ENCODE measurements at places on chromosomes 4 and X.

DNA sequence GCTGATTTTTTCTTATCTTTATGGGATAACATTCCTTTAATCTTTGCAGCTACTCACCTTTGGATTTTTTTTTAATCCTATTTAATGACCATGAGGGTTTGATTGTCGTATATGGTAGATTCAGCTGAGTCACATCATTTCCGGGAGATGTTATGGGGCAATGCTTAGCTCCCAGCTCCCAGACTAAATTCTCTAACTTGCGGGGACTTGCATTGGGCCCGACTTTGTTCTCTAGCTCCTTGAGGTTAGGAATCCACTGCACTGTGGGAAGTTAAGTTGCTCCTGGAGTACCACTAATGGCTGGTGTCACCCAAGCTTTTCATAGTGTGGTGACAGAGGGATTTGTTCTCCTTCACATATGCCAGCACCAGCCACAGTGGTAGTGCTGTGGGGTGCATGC lies 287.4 kb downstream of the TECRL start:
- no peaks in the 10 kb centered on the region for H3K4me1 ChIP-seq

GRCh38 chr4:125382995-125383394 lies 68.2 kb downstream of the FAT4 start:
- DNase-seq = no peak
- no peak overlapping the region for H3K4me3 ChIP-seq
- H3K4me1 ChIP-seq = no peaks in the 10 kb centered on the region
- no peak overlapping the region for H3K27ac ChIP-seq

DNA sequence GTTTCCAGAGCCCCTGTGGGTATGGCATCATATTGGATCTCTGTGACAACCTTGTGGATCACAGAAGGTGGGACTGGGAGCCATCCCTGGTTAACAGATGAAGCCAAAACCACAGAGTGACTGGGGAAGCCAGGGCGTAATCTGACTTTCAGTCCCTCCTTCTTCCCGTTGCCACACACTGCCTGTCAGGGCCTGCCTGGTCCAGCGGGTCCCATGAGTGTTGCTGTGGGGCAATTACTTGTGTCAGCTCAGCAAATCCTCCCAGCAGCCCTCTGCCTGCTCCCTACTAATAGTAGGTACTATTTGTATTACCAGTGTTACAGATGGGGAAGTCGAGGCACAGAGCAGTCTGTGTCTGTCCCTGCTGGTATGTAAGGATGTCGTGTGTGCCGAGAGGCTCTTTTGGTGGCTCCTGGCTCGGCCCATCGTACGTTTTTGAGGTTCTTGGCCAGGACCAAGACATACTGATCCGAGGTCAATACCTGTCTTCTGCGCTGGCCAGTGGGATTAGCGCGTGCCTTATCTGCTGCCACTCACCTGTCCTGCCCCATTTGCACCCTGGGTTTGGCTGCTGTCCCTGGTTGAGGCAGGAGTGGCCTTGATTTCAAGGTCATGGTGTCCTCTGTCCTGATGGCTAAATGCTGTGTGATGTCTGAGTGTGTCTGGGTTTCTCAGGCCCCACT lies 5.7 kb downstream of the NSG1 start:
- H3K27ac ChIP-seq = no peak overlapping the region
- no peak for DNase-seq
- H3K36me3 ChIP-seq = no peaks in the 10 kb centered on the region
- H3K4me3 ChIP-seq = no peak overlapping the region

- no peak for DNase-seq
- H3K4me1 ChIP-seq = no peaks in the 10 kb centered on the region
- no peaks in the 10 kb centered on the region for H3K27me3 ChIP-seq
- H3K4me3 ChIP-seq = no peak overlapping the region
- H3K36me3 ChIP-seq = no peaks in the 10 kb centered on the region
- no peak overlapping the region for H3K27ac ChIP-seq
These were observed 103.5 kb downstream of the GPC3 start for GRCh38 chrX:133881893-133882292.

Measured in upper lobe of left lung (tissue), 6 donors.